H1 (cell line): ENCODE measurements at places on chromosomes 2 and 18. TPM values are rescaled to one million over a fixed set of nuclear protein-coding genes. Genes with fewer than 3 reads are reported as not detected.

GRCh38 chr2:23530909-23531276 is 145.9 kb downstream of the KLHL29 start:
- no peak for DNase-seq

- DNase-seq, result no peak
Measured at GRCh38 chr18:31591113-31591512, 564 bp upstream of the TTR start.

DNA sequence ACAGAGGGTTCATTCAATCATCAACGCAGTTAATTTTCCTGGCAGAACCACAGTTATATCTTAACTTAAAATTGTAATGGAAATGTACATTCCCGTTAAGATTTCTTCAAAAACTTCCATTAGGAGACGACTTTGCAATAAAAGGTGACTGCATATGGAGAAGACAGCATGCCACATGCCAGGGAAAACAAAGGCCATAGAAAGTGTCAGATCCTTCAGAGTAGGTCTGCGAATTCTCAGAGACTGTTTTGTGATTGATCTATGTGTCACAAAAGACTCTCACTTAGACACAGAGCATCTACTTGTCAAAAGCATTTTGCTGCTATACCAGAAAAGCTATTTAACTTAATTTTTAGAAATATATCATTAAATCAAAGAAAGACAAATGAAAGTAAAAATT is 274.6 kb downstream of the DPP10 start:
- DNase-seq, result no peak

The NEB gene
- total RNA-seq, result 2.5 and 2.6 TPM in 2 replicates

DNA sequence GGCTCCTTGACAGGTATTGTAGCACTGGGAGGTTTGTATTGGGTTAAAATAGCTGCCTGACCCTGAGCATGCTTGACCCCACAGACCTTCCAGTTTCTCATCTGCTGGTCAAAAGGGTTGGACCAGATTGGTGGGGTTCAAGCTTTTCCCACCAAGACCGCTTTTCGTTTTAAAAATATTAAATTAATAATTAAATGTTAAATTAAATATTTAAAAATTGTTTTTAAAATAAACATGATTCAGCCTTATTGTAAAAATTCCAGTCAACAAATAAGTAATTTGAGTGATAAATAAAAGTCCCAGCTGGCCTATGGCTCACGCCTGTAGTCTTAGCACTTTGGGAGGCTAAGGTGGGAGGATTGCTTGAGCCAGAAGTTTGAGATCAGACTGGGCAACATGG is 36.6 kb upstream of the MCFD2 start:
- no peak for DNase-seq

DNA sequence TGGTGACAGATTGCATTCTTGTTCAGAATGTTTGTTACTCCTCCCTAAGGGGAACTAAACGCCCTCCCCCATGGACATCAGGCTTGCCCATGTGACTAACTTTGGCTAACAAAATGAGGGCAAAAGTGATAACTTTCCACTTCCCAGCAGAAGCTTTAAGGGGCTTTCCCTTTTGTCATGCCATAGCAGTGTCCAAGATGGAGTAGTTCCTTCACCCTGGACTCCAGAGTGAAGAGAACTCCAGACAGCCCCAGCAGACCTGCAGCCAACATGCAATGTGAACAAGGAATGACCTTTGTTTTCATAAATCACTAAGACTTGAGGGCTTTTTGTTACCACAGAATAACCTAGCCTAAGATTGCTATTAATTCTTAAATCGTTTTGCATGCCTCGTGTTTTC is 163.5 kb downstream of the ZEB2 start:
- no peak for DNase-seq
